ENCODE measurements at places on chromosomes 7 and 10.

DNA sequence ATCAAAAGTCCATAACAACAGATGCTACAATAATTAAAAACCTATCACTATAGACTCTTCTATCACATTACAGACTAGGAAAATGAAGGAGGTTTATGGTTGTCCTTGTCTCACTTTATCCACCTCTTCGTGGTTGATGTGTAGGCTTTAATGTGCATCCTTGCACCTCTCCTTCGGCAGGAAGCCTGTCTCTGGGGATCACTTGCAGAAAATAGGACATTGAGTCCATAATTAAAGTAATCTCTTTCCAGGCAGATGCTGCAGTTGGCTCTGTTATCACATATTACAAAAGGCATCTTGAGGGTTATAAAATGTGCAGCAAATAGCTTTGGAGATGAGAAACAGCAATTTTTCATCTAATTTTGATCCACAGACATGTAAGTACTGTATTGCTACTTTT is 168.4 kb downstream of the RELN start:
- DNase-seq, result no peak

- DNase-seq, result no peak
Observed at GRCh38 chr7:55623617-55624016, 51.3 kb upstream of the VOPP1 start.

DNA sequence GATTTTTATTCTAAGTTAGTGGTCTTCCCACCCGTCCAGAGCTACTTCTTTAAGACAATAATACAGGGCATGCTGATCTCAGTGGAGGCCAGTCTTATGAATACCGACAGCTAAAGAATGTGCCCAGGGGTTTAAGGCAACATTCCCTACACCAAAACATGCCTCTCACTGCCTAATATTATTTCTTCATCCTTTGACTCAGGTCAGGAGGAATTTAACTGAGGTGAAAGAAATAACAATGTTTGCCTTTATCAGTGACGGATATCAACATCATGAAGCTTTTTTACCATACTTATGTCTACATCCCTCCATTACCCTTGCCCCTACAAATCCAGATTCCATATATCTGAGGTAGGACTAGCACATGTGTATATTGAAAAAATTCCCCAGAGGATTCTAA is 33.3 kb upstream of the TES start:
- DNase-seq, result no peak

DNA sequence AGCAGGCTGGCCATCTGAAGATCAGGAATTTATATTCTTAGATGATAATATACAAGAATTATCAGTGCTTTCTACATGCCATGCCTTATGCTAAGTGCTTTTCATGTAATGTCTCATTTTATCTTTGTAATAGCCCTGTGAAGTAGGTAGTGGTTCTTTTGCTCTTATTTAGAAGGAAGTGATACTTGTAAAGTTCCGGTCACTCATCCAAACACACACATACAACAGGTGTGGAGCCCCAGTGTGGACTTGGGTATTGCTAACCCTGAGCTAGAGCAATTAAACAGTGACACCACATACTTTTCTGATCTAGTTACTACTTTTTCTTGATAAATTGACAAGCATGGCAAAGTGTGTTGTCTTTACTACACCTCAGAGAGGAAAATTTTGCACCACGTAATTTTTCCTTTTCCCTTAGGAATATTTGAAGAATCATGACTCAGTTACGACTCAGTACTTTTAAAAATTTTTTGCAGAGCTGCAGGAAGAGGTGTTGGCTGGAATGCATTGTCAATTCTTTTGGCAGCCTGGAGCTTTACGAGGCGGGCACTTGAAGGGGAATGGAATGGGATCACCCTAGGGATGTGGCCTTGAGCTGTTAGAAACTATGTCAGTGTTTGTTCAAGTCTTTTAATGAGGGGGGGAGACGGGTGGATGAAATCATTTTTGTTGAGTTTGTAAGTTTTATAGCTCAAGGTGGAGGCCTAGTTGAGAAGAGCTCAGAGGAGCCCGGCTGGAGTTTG is 212.5 kb upstream of the CELF2 start:
- no peak for DNase-seq

GRCh38 chr10:130427216-130427722 is 291.1 kb downstream of the GLRX3 start:
- DNase-seq, result no peak

DNA sequence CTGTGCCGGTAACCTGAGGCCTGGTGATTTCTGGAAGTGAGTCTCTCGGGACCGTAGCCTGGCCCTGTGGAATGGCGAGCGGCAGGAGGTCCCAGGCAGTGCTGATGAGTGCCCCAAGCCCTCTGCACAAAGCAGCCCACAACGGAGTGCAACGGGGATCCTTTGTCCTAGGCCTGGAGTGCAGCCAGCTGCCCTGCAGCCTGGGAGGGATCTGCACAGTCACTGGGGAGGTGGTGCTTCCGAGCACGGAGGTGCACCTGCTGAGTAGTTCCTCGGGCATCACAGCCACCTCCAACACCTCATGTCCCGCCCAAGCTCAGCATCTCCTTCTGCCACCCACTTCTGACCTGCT is 162.8 kb upstream of the ZMIZ1 start:
- no peak for DNase-seq

- DNase-seq, result no peak
Observed at GRCh38 chr10:2476218-2476811, 591.0 kb upstream of the PFKP start.

GRCh38 chr10:115975506-115975905 is 297.5 kb downstream of the GFRA1 start:
- DNase-seq, result no peak

GRCh38 chr7:144668503-144668902 is 167.3 kb downstream of the TPK1 start:
- no peak for DNase-seq

- no peak for DNase-seq
Observed at GRCh38 chr10:3830946-3831345, 45.9 kb upstream of the KLF6 start.

GRCh38 chr10:29603223-29603896 is 31.4 kb downstream of the SVIL start:
- DNase-seq, result no peak

DNA sequence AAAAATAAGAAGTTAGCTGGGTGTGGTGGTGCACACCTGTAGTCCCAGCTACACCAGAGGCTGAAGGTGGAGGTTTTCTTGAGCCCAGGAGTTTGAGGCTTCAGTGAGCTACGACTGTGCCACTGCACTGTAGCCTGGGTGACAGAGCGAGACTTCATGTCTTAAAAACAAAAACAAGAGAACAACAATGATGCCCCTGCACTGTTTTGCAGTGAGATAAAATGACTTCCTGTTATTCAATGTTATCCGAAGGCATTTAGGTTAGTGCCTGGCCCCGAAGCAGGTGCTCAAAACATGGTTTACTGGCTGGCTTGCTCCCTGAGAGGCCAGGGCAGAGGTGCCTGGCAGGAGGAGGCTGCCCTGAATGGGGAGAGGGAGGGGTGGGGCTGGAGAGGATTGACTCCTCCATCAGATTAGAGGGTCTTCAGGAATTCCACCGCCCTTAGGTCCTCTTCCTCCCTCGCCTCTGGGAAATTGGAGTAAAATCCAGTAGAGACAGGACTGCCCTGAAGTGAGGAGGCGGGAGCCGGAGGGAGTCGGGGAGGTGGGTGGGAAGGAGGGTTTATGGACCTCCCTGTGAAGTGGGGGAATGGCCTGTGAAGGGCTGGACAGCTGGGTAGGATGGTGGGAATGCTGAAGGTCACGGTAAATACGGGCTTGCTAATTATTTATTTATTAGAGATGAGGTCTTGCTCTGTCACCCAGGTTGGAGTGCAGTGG is 6.8 kb upstream of the CLDN4 start:
- DNase-seq, result no peak

DNA sequence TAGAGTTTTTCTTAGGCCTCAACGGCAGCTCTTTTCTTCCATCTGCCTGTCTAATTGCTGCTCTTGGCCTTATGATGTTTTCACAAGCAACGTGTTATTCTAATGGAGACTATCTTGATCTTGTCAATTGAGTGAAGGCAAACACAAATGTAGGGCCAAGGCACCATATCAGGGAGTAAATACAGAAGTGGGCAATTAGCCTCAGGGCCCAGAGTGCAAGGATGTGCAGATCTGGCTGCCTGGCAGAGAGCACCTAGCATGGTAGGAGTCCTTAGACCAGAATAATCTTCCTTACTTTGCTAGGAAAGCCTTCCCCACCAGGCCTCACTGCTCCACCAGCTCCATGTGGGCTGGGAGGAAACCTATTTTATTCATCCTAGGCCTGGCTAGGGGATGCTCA is 590.9 kb downstream of the LRMDA start:
- DNase-seq, result no peak

- no peak for DNase-seq
Observed at GRCh38 chr10:70223728-70224127, 9.5 kb downstream of the PPA1 start.

- DNase-seq, result no peak
Observed at GRCh38 chr7:128892521-128893250, 17.8 kb downstream of the KCP start.

GRCh38 chr7:44637788-44638594 is 31.6 kb downstream of the OGDH start:
- DNase-seq, result peak; percentile 59

GRCh38 chr7:23346316-23346715 is 47.2 kb downstream of the MALSU1 start:
- no peak for DNase-seq

- DNase-seq, result no peak
Observed at GRCh38 chr10:84727398-84727797, 399.0 kb downstream of the CCSER2 start.

GRCh38 chr10:98649170-98649569 is 202.4 kb upstream of the HPS1 start:
- DNase-seq, result no peak

- DNase-seq, result no peak
Observed at GRCh38 chr10:77776487-77776886, 138.9 kb upstream of the KCNMA1 start.

GRCh38 chr7:147911201-147911601 is 679.4 kb upstream of the C7orf33 start:
- no peak for DNase-seq

DNA sequence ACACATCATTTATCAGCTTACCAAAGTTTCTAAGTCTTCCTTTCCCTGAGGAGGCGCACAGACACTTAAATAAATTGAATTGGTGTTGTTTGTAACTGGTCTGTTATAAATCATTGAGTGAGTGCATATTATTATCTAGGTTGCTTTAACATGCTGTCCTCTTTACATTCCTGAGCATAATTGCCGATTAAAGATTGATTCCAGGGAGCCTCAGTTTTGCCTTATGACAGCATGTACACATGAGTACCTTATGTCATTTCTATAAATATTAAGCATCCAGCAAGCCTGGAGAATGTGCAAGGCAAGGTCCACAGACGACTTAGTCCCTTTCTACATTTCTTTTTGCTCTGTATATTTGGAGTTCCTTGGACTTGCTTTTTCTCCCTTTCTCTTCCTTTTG is 177.9 kb upstream of the STEAP4 start:
- DNase-seq, result no peak

DNA sequence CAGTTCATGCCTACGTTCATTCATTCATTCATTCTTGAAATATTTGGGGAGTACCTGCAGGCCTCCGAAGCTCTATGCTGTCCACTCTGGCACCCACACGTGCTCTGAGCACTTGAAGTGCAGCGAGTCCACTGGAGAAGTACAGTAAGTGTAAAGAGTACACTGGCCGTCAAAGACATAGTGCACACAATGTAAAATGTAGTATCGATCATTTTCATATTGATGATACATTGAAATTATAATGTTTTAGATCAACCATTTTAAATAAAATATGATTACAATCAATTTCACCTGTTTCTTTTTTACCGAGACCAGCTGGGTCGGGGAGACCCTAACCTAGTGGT is 37.0 kb upstream of the PURB start:
- no peak for DNase-seq

GRCh38 chr7:97126483-97127171 is 9.1 kb downstream of the SDHAF3 start:
- no peak for DNase-seq
